ENCODE measurements at places on chromosomes 2 and 18. TPM values are rescaled to one million over a fixed set of nuclear protein-coding genes. Genes with fewer than 3 reads are reported as not detected.
A peak's percentile ranks its signal among the peaks of the same experiment; 100 is the strongest.

The PASK gene
- total RNA-seq: 12.3 TPM

The DSG1 gene
- total RNA-seq: not detected

DNA sequence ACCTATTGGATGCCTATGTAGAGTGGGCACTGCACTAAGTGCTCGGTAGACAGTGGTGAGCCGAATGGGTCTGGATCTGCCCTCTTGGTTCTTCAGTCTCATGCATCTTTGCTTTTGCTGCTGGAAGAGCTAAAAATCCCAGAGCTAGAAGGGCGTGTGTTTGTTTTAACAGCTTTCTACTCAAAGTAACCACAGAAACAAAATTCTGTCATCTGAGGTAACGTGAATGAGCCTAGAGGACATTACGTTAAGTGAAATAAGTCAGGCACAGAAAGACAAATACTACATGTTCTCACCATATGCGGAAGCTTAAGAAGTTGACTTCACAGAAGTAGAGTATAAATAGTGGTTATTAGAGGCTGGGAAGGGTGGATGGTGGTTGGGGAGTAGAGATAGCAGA, 119.8 kb downstream of the PLB1 start:
- no peak for DNase-seq

The SCTR gene
- not detected for total RNA-seq

The MDH1B gene
- total RNA-seq: 5.2 TPM

DNA sequence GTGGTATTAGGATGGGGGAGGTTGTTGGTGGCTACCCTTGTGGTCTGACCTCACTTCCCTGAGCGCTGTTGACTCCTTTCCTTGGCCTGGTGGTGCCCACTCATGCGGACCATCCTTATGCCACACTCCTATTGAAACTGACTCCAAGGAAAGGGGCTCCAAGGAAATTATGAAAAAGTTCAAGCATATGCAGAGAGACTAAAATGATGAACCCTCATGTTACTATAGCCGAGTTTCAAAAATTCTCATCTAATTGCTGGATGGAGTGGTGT, 96.2 kb upstream of the STPG4 start:
- peak; percentile 32 for DNase-seq

- no peak for DNase-seq
Measured at GRCh38 chr2:88729061-88729745, 37.7 kb downstream of the RPIA start.

GRCh38 chr2:95388856-95389244, 13.7 kb upstream of the FAHD2A start:
- no peak for DNase-seq

- DNase-seq: no peak
Measured at GRCh38 chr2:190467575-190468083, 59.5 kb downstream of the MFSD6 start.

The UGT1A8 gene
- total RNA-seq: 0.87 TPM

GRCh38 chr2:209696836-209697711, 74.6 kb upstream of the UNC80 start:
- DNase-seq: no peak

DNA sequence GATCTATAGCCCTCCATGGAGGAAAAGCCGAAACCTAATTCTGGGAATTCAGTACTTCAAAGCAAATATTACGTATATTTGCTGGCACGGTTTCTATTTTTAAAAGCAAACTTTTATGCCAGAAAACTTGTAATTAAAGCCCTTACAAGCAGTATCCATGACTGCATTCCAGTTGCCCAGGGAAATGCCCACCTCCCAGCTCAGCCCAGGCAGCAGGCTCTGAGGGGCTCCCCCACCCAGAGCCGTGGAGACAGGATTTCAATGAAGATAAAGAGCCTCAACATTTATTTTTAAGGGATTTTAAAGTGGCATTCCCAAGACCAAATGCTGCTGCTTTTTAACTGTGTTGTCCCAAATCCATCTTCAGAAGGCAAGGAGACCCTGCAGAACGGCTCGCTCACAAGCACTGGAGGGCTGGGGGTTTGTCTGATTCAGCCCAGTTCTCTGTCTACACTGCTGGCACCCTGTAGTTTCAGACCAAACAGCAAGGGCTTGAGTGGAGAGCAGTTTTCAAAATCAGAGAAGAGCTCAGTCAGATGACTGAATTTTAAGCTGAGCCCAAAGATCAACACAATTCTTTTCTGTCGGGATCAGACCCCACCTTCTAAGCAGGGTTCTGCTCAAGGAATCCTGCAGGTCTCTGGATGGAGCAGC, 105.1 kb downstream of the KCNF1 start:
- DNase-seq: no peak

The CHRND gene
- not detected for total RNA-seq

GRCh38 chr2:48767330-48767729, 11.8 kb upstream of the LHCGR start:
- DNase-seq: no peak

GRCh38 chr2:212117926-212118325, 420.7 kb downstream of the ERBB4 start:
- no peak for DNase-seq

The AKAIN1 gene
- total RNA-seq: not detected

The COL3A1 gene
- total RNA-seq: 3.6 TPM

GRCh38 chr18:12321333-12321732, 13.3 kb downstream of the TUBB6 start:
- DNase-seq: peak; percentile 45

DNA sequence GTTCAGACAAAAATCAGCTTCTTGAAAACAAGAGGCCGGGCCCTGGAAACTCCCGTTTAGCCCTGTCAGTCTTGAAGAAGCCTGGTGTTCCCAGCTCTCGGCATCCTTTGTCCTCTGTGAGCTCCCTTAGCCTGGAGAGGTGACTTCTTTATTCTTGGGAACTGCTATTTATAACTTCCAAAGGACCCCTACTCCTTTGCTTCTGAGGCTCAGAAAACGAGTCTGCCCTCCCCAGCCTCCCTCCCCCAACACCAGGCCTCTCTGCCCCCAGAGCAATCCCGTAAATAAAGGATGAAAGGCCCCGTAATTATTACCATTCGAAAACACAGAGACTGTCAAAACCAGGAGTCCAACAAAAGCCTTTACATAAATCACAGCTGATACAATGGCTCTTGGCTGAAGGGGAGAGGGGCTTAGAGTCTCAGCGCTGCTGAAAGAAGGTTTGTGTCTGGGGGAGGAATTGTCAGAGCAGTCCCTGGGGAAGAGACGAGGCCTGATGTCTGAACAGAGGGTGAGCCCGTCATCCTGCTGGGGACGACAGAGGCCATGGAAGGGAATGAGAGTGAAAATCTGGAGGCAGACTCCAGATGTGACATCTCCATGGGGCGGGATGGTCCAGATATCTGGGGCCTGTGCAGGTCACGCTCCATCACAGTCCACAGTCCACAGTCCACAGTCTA, 283.0 kb downstream of the MYCN start:
- no peak for DNase-seq

GRCh38 chr2:233085037-233085838, 25.1 kb downstream of the INPP5D start:
- DNase-seq: no peak

The SPEG gene
- 22.9 TPM for total RNA-seq

DNA sequence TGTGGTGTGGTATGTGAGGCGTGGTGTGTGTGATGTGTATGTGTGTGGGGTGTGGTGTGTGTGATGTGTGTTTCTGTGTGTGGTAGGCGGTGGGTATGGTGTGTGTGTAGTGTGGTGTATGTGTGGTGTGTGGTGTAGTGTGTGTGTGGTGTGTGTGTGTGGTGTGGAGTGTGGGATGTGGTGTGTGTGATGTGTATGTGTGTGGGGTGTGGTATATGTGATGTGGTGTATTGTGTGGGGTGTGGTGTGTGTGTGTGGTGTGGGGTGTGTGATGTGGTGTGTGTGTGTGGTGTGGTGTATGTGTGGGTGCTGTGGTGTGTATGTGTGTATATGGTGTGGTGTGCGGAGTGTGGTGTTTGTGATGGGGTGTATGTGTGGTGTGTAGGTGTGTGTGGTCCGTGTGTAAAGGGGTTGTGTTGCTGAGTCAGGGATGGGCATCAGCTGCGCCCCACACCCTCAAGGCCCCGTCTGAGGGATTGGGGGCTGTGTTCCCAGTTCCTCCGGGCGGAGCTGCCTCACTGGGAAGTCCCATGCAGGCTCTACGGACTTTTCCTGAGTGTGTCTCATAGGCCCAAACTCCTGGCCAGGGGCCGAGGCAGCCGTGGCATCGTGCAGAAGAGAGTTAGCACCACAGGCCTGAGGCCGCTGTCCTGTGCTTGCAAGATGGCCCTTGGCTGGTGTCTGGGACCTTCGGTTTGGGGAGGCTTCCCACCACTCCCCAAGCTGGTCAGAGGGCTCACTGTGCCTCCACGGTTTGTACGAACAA, 18.2 kb upstream of the ARL4C start:
- no peak for DNase-seq

DNA sequence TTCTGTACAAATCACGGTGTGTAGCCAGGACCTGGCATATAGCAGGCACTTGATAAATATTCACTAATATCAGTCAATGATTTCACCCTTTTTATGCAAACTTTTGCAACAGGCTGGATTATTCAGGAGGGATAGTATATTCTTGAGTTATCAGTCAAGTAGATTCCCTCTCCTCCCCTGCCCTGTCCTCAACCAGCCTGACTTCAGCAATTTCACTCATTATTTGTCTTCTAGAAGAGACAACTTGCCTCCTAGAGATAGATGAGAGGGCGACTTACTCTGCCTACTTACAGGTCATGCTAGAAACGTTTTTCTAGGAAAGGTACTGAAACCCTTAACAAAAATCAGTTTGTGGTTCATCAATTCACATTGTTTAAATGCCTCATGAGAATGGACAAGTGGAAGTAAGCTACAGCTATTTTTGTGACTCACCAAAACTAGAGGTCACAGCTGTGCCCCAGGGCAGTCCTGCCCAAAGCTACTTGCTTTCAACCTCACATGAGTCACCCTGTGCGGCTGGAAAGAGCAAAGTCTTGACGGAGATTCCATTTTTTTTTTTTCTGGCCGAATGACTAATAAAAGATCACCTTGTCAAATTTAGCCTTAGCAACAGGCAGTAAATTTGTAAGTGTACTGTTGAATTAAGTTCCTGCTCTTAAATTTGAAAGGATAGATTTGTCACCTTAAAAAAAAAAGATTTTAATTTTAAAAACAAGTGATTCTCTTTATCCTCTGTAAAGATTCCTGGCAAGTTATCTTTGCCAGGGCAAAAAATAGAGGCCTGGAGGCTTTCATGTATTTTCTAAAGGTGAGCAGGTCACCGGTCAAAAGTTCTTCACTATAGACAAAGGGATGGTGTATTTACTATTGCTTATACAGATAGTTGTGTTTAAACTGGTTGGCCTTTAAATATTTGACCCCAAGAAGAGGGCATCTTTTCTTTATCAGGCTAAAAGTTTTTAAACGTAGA, 109.0 kb upstream of the SLC35G4 start:
- DNase-seq: peak; percentile 91

The GREB1L gene
- 0.72 TPM for total RNA-seq

Measured in Caki2 (cell line).